ENCODE measurements at places on chromosomes 7 and 10.

- no peak for DNase-seq
These were observed 149.7 kb downstream of the OAT start for GRCh38 chr10:124268976-124269375.

DNA sequence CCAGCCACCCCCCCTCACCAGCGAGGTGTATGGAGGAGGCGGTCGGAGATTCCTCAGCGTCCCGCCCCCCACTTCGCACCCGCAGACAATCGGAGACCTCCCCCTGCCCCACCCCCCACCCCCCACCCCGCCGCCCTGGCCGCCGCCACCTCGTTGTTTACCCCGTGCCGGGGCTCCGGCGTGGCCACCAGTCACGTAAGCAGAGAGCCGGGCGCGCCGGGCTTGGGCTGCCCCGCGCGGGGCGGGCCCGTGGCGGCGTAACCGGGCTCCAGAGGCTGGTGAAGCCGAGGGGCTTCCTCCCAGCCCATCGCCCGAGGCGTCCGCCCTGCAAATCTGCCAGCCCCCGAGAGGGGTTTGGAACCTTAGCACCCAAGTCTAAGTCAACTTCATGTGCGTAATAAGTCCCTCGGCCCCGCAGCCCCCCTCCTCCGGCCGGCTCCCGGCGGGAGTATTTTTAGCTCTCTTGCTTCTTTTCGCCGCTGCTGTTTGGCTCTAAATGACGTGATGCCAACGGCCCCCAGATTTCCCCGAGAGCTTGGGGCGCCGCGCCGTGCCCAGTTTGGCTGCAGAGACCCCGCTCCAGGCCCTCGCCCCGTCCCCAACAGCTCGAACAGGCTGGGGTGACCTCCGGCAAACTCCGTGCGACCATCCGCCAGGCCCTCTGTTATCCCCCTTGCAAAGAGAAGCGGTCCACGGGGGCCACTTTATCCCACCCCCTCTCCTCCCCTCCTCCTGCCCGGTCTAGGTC, 2.7 kb downstream of the MXI1 start:
- DNase-seq = no peak

DNA sequence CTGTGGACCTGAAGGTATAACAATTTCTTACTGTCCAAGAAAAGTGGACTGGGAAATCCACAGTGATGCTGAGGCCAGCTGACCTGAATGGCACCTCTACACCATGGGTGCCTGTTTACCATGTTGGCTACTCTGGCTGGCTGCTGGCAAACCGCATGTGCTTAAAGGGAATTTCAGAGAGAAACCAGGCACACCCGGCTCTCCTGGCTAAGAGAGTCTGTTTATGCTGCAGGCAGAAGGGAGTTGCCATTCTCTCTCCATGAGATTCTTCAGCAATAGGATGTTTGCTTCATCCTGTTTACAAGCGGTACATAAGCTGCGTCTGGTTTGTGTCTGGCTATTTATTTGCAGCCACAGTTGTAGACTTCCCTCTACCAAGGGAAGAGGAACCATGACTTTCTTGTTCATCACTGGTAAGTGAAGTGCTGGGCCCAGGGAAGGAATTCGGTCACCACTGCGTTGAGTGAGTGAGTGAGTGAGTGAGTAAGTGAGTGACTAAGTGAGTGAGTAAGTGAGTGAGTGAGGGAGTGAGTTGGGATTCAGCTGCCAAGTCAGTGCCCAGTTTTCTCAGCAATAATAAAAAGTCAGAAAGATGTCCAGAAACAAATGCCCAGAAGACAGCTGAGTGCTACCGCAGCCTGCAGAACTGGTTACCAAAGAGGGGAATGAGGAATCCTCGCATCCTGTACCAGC, 90.4 kb downstream of the COBL start:
- no peak for DNase-seq

GRCh38 chr10:86186633-86187032, 180.0 kb downstream of the GRID1 start:
- DNase-seq = no peak

DNA sequence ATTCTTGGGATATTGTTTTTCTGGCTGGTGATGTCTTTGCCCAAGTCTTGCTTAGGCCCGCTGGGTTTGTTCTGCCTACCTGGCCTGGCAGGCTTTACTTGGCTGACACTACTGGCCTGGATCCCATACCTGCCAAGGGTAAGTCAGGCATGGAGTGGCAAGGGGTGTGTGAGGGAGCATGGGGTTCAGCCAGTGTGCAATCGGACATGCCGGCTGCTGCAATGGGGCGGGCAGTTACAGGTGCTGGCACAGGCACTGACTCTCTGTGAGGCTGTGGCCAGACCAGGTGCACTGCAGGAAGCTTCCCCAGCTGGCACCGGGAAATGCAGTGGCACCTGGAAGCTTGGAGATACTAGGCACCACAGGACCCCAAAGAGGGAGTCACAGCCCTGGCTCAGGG, 168.4 kb downstream of the PON1 start:
- DNase-seq = no peak

- DNase-seq = no peak
These were observed 167.1 kb upstream of the ZMIZ1 start for GRCh38 chr10:78901694-78902093.

- DNase-seq = no peak
These were observed 81.9 kb upstream of the INSIG1 start for GRCh38 chr7:155215576-155216325.

- no peak for DNase-seq
These were observed 62.2 kb upstream of the USP6NL start for GRCh38 chr10:11673346-11674280.

GRCh38 chr7:106345421-106346166, 60.8 kb upstream of the NAMPT start:
- no peak for DNase-seq

DNA sequence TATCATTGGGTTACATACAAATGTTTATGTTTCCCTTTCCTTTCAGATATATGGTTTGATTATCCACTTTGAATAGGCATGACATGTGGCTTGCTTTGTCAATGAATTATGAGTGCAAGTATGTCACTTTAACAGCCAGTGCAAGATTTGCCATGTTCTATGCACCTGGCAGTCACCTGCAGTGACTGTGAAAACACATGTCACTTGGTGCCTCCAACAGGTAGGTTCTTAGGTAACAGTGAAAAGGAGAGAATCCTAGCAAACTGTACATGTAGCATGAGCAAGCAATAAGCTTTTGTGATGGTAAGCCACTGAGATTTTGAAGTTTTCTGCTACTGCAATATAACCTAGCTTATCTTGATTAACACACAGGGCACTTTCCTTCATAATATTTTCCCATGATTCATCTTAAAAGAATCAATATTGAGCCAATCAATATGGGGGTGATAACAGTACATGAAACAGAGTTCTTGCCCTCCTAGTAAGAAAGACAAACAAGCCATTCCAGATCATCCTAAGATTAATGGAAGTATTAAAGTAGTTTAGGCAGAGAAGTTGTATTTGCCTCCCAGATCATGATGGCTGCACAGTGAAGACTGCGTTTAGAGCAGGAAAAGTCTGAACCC, 7.9 kb upstream of the RALA start:
- no peak for DNase-seq

- no peak for DNase-seq
These were observed 15.2 kb upstream of the C10orf67 start for GRCh38 chr10:23359692-23360380.

DNA sequence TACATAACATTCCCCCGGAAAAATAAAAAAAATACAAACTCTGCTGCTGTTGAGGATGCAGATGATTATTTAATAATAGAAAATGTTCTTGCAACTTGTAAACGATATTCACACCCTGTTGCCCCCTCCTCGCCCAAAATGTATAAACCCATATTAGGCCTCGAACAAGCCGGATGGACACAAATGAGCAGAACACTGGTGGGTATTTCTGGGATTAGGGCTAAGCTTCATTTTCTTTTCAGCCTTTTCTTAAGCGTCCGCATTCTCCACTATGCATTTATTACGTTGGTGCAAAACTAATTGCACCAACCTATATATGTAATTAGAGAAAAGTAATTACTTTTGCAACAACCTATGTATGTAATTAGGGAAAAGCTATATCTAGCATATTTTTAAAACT, 349 bp upstream of the GNG11 start:
- no peak for DNase-seq

GRCh38 chr10:108812296-108812695, 1111.0 kb downstream of the XPNPEP1 start:
- no peak for DNase-seq

DNA sequence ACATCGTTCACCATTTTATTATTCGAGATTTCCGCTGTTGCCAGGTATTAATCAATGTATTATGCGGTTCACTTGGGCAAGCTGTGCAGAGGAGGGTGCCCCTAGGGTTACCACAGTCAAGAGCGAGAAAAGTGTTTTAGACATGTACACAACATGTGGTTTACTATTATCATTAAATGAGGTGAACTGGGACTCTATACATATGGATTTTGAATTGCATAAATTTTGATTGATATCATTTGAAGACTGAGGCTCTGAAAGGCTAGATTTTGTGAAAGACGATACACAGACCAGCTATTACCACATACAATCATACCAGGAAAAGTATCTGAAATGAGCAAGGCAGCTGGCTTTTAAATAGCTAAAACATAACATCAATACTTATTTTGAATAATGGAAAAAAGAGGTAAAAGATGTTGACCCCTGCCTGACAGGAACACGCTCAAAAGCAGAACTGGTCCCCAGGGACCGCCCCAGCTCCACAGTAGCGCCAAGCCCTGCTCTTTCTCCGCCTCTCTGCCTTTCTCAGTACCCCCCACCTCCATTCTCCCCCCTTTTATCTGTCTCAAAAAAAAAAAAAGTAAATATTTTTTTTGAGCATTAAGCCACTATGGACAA, 413.4 kb upstream of the MKI67 start:
- no peak for DNase-seq
